ENCODE measurements at places on chromosomes 2 and 18.

DNA sequence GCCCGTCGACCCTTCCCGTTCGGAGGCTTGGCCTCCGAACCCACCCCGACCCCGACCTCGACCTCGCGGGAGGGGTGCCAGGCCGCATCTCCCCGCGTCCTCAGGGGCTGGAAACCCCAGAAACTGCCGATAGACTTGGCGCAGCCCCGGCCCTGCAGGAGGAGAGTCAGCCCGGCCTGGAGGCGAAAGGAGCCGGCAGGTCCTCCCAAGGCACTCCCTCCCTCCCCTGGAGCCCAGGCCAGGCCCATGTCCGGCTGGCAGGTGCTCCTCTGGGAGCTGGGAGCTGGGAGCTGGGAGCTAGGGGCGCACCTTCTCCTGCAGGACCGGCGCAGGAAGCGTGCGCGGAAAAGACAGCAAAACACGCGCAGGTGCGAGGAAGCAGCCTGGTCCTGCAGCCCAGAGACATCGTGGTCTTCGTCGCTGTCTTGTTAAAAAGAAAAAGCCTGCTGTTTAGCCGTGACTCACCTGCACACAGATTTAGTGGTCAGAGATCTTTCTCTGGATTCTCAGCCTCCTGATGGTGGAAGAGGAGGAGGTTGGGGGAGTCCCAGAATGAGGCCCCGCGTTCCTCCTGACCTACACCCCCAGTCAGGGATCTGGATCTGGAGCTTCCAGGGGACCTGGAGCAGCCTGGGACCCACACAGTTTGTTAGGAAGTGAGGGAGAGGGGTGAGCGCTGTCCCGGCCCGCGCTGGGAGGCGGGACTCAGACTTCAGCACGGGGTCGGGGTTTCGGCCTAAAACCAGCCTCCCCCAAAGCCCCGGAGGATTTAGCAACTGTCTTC, 660 bp upstream of the MBP start:
- DNase-seq: no peak

DNA sequence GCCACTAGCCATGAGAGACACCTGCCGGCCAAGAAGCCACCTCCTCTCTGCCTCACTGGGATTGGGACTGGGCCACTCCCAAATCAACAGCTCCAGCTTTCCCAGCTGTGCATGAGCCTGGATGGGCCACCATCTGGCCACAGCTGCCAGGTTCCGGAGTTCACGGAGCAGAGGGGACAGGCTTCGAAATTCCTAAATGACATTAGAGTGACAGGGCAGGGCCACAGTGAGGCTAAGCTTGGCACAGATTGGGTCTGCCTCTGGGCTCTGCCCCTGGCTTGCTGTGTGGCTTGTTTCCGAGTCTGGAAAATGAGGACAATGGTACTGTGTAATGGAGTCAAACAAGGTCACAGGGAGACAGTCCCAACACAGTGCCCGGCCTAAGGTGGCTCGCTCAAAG, 6.5 kb downstream of the DIPK1C start:
- no peak for DNase-seq

DNA sequence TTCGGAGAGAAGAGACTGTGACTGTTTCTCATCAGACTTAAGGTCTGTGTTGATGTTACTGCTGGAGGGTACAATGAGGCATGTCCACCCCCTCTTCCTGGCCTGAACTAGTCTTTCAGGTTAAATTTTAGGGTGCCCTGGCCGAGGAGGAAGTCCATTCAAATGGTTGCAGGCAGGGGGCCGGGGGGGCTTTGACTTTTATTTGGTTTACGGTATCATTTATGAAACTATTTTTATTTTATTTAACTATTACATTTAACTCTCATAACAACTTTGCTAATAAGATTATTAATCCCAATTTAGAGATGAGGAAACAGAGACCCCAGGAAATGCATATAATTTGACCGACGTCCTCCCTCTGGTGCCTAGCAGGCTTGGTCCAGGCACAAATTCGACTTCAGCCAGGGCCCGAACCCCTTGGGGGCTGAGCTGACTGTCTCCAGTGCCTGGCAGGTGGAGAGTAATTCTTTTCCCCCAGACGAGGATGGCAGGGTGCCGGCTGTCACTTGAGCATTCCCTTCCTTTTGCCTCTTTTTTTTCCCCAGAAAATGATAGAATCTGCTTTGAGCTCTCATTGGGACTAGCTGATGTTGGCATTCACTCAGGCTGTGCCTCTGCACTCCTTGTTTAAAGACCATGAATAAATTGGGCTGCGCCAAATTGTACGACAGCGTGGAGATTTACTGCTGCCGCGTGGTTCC, 255.3 kb upstream of the SALL3 start:
- DNase-seq: no peak

DNA sequence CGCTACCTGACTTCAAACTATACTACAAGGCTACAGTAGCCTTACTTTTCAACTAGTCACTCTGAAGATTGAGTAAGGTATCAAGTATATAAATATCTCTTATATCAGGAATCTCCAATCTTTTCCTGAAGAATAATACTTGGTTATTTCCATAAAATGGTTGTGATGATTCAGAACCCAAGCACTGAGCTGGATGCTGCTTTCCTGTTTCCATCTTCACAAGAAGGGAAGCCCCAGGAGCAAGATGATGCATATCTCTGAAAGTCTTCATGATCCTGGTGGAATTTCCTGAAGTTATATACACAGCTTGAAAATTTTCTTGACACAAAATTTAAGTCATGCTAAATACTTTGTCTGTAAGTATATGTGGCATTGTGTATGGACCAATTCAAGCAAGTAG, 243.9 kb upstream of the TANK start:
- no peak for DNase-seq

DNA sequence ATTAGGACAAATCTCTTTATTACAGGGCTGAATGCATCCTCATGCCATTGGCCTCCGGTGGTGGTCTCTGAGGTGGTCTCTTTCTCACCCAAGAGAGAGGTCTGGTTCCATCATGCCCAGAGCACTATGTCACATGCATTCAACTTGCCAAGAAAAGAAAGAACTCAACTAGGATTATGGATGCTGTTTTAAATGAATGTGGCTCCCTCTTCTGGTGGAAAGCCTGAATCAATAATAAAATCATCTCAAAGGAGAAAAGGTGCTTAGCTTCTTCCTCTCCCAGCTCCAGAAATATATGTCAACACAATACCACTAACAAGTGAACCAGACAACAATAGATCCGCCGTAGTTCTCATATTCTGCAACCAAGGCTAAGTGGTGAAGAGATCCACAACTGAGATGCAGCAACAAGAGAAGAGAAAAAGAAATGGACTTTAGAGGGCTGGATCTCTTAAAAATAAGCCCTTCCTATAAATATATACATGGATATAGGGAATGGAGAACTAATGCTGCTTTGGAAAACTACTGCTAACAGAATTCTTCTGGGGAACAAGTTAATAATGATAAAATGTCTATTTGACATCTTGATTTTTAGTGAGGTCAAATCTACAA, 396.8 kb downstream of the NCKAP5 start:
- DNase-seq: peak; percentile 67
